ENCODE measurements at places on chromosomes 4 and X.

DNA sequence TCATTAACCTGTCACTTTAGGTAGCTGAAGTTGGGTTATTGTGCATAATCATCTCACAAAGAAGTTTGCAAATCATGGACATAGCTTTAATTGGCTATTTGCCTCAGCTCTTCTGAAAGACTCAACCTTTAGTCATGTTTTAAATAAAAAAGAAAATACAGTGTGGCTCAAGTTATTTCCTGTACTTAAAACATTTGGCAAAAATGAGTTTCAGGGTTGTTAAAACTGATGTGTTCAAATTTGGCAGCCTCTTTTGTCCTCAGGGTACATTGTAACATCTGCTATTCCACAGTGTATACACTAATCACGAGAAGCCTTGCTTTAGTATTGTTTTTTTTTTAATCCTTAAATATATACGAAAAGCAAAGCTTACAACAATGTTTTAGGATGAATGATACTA, 31.5 kb upstream of the HPGD start:
- no peak for DNase-seq

GRCh38 chr4:112381996-112382692, 85.0 kb downstream of the ALPK1 start:
- peak; percentile 18 for DNase-seq

DNA sequence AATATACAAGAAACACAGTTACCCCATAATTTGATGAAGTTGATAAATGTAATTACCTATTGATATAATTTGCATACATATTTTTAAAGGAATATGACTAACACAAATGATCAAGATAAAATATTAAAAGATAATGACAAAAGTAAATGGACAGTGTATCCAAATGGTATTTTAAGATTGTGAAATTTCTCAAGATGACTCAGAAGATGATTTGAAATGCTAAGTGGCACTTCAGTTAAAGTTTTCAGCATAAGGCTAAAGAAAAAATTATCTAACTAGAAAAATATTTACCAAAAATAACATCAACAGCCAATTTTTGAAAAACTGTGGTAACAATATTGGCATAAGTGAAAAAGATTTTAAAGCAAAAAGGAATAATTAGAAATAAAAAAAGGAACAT, 248.4 kb upstream of the NDST4 start:
- no peak for DNase-seq

- no peak for DNase-seq
Measured at GRCh38 chr4:139800082-139800481, 134.5 kb downstream of the MGST2 start.

DNA sequence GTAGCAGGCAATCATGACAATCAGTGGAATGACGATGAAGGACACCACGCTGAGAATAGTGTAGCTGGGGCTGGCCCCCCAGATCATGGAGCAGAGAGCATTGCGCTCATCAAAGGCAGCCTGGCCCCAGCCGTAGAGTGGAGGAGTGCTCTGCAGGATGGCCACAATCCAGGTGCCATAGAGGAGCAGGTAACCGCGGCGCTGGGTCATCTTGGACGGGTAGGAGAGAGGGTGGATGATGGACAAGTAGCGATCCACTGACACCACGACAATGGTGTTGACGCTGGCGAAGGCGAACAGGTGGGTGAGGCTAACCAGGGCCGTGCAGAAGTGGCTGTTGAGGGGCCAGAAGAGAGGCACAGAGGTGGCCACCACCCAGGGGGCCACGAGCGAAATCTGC, 2.8 kb downstream of the GPR101 start:
- DNase-seq: no peak

DNA sequence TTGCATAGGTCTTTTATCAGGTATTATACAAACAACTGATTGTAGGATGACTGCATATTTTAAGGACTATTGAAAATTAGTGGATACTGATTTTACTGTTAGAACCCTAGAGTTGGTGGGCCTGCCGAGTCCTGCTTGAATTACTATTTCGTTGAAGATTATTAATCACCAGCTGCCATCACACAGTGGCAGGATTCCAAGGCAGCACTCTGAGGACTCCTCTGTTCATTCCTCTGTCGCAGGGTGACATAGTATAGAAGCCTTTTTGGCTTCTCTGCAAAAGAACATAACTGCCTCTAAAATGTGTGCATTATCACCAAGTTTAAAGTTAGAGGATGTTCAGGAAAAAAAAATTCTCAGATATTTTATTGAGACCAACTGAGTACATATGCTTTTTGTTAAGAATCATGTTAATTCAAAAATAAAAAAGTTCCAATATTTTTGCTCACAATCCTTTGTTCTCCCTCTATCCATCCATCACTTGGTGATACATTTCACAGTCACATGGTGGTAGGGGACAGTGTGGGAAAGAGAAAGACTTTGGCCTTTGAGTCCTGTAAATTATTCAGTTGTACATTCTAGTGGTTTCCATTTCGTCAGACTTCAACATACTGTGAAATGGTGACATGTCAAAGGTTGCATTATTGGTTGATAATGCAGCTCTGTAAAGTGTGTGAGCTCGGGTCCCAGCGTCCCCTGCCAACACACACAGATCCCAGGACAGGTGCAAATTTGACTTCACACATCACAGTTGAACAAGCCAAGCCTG, 332.5 kb downstream of the GRID2 start:
- no peak for DNase-seq

GRCh38 chr4:119795986-119796578, 167.5 kb upstream of the PDE5A start:
- no peak for DNase-seq

- DNase-seq: no peak
Measured at GRCh38 chrX:131366407-131366806, 77.3 kb upstream of the IGSF1 start.

DNA sequence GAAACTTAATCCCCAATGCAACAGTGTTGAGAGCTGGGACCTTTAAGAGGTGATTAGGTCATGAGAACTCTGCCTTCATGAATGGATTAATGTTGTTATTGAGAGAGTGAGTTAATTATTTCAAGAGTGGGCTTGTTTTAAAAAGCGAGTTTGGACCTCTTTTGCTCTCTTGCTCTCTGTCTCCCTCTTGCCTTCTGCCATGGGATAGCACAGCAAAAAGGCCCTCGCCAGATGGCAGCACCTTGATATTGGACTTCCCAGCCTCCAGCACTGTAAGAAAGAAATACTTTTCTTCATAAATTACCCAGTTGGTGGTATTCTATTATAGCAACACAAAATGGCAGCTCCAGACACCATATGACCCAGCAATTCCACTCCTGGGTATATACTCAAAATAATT, 7.0 kb upstream of the ATP6AP2 start:
- no peak for DNase-seq

DNA sequence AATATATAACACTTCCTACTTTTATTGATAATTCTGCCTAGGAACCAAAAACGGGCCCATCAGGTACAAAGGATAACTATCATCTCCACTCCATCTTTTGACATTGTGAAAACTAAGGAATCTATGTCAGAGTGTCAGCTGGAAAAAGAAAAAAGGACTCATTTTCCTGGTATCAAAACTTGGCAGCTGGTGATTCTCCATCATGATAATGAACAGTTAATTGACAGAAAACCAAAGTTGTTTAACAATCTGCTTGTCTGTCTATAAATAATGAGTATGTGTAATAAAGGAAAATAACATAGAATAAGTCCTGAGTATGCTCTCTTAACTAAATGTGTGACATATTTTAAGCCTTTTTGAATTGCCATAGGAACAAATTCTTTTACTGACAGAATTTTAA, 31.4 kb downstream of the CXorf58 start:
- DNase-seq: no peak

GRCh38 chr4:30968926-30969325, 248.8 kb downstream of the PCDH7 start:
- no peak for DNase-seq

- no peak for DNase-seq
Measured at GRCh38 chrX:17052210-17052609, 105.8 kb downstream of the REPS2 start.

- no peak for DNase-seq
Measured at GRCh38 chrX:6644411-6644810, 109.5 kb upstream of the VCX3A start.

DNA sequence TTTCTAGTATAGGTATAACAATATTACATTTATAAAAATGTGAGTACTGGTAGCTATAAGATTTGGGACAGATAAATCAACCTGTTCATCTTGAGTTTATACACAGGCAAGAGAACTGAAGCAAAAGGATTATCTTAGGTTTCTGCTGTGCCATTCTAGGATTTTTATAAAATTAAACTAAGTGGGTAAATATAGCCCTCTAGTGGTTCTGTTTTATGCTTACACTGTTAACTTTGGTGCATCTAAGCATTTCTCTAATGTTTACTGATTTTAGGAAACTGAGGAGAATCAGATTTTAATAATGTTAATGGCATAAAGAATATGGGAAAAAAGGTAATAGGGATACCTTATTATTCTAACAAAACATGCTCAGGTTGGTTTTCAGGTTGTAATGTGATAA, 1.1 kb upstream of the RRH start:
- DNase-seq: peak; percentile 3

DNA sequence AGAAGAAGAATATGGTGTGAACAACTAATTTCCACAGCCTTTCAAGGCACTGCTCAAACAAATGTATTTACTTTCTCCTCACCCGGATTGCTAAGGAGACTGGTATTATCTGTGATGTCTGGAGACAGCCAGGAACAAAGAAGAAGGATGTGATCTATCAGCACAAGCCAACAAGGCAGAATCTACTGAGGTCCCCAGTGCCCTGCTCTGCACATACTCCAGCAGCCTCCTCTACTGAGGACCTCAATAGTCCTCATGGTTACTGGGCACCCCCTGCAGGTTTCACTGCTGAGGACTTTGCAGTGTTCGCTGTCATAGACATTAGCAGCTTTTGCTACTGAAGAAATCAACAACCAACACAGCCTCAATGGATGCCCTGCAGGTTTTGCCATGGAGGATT, 930.1 kb downstream of the ADGRL3 start:
- no peak for DNase-seq

- DNase-seq: no peak
Measured at GRCh38 chr4:1823545-1823932, 30.4 kb downstream of the FGFR3 start.

GRCh38 chr4:126572264-126572663, 1060.5 kb upstream of the INTU start:
- no peak for DNase-seq

GRCh38 chr4:107740950-107741701, 21.1 kb upstream of the PAPSS1 start:
- DNase-seq: no peak

- DNase-seq: no peak
Measured at GRCh38 chr4:40121515-40121914, 64.9 kb downstream of the N4BP2 start.

GRCh38 chrX:147893741-147894140, 18.0 kb upstream of the FMR1 start:
- DNase-seq: no peak

- DNase-seq: no peak
Measured at GRCh38 chrX:87397103-87397886, 120.3 kb upstream of the KLHL4 start.

- no peak for DNase-seq
Measured at GRCh38 chr4:288891-289290, 16.4 kb downstream of the ZNF732 start.
